ENCODE measurements at places on chromosomes 4 and X. TPM values are rescaled to one million over a fixed set of nuclear protein-coding genes. Genes with fewer than 3 reads are reported as not detected.
A peak's percentile ranks its signal among the peaks of the same experiment; 100 is the strongest.

DNA sequence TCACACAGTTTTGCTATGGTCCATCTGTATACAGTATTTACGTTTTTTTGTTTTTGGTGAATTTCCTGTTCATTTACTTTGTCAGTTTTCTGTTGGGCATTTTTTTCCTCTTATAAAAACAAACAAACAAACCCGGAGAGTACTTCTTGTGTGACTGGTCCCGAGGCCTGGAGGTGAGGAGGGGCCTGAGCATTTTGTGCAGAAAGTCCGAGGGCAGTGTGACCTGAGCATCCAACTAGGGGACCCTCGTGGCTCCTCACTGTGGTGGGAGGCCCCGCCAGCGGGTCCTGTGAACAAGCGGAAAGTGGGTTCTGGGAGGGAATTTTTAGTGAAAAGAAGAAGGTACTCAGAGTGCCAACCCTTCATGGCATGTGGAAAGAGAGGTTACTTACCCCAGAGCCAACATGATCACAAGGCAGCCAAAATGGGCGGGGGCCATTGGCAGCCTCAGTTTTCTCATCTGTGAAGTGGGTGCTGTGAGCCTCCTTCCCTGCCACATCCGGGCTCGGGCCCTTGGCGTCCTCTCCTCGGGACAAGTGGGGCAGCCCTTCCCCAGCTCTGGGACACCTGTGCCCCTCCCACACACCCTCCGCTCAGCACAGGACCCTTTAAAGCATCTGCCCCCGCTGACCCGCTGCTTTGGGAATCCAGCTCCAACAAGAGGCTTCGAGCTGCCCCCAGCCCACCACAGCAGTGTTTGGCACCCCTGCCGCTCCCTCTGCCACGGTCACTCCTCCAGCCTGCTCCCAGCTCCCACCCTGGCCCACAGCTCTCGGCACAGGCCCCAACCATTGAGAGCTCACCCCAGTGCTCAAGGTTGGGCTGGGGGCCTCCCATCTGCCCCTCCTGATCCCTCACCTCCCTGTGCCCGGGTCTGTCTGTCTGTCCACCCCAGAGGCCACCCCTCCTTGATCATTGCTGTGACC, 22.8 kb upstream of the GPR78 start:
- H3K27me3 ChIP-seq, result no peaks in the 10 kb centered on the region
- H3K4me1 ChIP-seq, result no peaks in the 10 kb centered on the region
- H3K36me3 ChIP-seq, result no peaks in the 10 kb centered on the region

- H3K4me3 ChIP-seq, result no peak overlapping the region
- no peak overlapping the region for H3K27ac ChIP-seq
- peaks cover 12% of the 10 kb centered on the region for H3K4me1 ChIP-seq
Observed at GRCh38 chr4:82047731-82048130, 326.1 kb downstream of the HNRNPD start.

Gene FRAS1
- total RNA-seq, result 24.4 TPM

GRCh38 chrX:117895418-117895817, 221.2 kb downstream of the KLHL13 start:
- DNase-seq, result no peak
- H3K36me3 ChIP-seq, result no peaks in the 10 kb centered on the region
- no peaks in the 10 kb centered on the region for H3K27me3 ChIP-seq
- H3K4me1 ChIP-seq, result no peaks in the 10 kb centered on the region

Gene IL21
- total RNA-seq, result not detected

Gene EDA
- total RNA-seq, result 4.7 TPM

Gene P2RY10
- 0.52 TPM for total RNA-seq

DNA sequence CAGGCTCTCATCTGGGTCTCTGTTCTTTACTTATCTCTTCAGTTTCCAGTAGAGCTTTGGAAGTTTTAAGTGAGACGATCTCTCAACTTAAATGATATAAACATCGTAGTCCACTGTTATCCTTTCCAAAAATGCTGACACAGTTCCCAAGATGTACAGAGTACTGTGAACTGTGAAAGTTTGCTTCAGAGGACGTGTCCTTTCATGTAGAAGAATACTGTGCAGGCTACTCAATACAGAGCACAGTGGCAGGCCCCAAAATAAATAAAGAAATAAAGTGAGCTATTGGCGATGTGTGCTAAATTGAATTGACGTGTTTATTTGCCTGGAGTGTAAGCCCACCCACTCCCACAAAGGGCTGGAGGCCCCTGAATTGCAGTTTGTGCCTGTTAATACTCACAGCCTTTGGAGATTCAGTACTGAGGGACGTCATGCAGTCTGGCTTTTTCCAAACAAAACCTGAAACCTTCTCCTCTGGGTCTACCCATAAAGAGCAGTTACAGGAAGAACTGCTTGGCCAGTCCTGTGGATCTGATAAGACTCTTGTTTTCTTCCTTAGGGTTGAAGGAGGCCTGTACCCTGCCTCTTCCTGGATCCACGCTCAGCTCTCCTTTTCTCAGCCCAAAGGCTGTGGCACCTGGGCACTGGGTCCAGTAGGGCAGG, 66.1 kb downstream of the SOWAHB start:
- no peaks in the 10 kb centered on the region for H3K27me3 ChIP-seq
- no peaks in the 10 kb centered on the region for H3K36me3 ChIP-seq
- no peak overlapping the region for H3K4me3 ChIP-seq
- H3K4me1 ChIP-seq, result peaks cover 22% of the 10 kb centered on the region
- H3K27ac ChIP-seq, result peak overlapping the region; percentile 89

Gene SPANXB1
- not detected for total RNA-seq

Gene IL2
- not detected for total RNA-seq

DNA sequence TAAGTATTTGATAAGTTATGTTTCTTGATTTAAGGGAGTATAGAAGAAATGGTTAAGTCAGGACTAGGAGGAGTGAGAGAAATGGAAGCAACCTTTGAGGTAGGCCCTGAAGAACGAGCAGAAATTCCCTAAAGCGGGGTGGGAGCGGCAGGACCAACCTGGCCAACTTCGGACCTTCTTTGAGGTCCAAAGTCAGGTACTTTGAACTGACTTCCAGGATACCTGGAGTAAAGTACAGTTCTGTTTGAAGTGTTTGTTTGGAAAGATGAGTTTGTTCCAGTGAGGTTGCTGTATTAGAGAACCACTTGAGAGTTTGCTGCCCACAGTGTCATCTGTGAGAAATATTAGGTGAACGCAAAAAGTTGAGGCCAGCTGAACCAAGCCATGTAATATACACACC, 11.7 kb downstream of the RNF4 start:
- H3K4me1 ChIP-seq, result peaks cover 94% of the 10 kb centered on the region
- DNase-seq, result no peak
- no peaks in the 10 kb centered on the region for H3K36me3 ChIP-seq
- no peak overlapping the region for H3K4me3 ChIP-seq
- peak overlapping the region; percentile 73 for H3K27ac ChIP-seq
- no peaks in the 10 kb centered on the region for H3K27me3 ChIP-seq

Data from body of pancreas (tissue), 4 donors.